ENCODE measurements at places on chromosomes 6 and 20. TPM values are rescaled to one million over a fixed set of nuclear protein-coding genes. Genes with fewer than 3 reads are reported as not detected.

DNA sequence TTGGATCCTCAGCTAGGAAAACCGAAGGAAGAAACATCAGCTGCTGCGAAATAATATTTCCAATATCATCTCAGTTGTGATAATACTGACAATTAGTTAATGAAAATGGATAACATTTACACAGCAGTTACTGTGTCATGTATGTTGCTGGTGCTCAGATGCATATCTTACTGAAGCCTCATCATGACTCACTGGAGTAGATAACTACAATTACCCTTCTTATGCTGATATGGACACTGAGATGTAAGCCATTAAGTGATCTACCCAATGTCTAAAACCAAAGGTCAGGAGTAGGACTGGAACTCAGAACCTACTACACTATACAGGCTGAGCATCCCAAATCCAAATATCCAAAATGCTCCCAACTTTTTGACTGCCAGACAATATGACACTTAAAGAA is 54.7 kb upstream of the LYRM2 start:
- no peak for DNase-seq

IPCEF1 gene
- total RNA-seq, result 4.4 TPM

SPATA25 gene
- 2.5 TPM for total RNA-seq

FAM120B gene
- total RNA-seq, result 42.6 TPM

DNA sequence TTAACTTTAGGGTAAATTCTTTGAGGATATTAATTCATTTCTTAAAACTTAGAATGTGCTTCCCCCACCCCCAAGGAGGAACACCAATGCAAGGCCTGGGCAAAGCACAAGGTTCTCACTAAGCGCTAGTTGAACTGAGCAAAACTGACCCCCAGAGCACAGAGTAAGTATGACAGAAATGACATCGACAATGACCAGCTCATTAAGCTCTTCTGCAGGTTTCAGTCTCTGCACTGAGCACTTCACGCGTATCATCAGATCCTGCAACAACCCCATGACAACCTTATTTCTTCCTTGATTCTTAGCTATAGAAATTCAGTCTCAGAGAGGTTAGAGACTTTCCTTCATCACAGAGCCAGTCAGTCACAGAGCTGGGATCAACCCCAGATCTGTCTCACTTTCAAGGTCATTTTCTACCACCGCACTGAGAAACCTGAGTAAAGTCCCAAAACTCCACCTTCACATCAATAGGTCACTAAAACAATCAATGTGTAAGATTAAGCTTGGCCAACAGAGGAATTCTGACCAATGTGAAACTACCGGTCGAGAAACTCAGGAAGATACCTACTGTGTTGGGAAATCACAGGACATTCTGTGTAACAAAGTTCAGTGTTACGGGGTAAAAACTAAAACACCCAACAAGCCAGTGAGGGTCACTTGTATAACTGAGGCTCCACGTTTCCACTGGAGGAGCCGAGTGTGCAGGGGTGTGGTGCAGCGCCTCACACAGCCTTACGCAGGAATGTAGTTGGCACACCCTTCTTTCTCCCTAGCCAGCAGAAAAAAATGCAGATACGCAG is 129.0 kb upstream of the FOXQ1 start:
- DNase-seq, result no peak

DNA sequence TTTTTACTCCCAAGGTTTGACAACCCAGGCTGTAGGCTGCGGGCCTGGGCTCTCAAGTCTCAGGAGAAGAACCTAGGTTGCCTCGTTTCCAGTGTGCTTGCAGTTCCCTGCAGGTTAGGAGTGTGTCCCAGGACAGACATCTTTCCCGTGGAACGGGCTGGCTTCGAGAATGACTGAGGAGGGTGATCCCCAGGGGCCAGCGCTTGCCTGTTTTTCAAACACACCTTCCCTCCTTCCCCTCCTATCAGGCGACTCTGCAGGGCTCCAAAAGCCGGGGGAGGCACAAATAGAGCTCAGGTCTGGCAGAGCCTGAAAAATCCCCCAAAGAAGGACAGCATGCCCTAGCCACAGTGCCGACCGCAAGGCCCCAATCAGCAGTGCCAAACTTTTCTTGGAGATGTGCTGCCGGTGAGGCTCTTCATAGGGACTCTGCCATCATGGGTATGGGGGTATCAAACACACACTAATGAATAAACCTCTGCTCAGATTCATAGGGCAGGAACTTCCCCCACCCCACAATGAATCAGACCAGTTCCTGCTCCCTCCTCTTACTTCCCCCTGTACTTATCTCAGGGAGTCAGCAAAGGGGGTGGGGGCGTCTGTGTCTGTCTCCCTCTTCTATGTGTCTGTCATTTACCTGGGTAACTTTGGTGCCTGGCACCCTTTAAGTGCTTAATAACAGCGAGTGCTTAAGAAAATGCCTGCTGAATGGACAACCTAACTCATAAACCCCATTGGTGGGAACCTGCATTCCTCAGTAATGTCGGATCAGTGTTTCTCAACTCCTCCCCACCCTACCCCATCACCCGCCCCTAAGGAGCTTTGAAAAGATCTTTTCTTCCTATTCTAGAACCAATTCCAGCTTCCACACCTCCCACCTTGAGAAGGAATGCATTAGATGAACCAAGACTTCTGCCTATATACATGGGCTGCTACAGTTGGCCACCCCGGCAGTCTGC is 1.6 kb downstream of the KCNG1 start:
- DNase-seq, result no peak

FOXP4 gene
- total RNA-seq, result 9.2 TPM

DNA sequence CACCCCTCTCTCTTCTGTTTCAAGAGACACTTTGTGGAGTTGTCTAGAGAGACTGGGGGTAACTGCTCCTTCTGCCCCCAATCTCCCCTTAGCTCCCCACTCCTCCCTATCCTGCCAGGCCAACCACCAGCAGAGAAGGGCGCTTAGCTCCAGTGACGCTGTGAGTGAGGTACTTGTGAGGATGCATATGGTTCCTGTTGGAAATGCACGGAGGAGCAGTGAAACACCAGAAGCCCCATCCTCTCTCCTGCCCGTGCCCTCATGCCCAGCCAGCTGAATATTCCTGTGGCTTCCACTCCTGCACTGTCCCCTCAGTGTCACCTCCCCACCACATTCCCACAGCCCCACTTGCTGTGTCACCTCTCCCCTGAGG is 11.9 kb downstream of the NT5E start:
- no peak for DNase-seq

DNA sequence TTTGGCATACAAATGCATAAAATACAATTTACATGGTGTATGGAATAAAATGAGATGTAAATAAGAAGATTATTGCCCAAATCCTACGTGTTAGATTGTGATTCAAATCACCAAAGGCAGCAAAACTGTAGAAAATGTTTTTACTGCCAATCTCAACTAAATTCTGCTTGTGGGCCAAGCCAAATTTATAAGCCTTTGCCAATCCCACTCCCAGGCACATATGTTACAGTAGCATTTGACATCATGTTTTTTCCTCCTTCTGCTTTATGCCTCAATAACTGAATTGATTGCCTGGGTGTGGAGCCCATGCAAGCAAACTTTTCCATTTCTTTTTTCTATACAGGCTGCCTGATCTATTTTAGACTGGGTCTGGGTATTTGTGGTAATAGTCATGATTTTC is 36.3 kb upstream of the LRRC1 start:
- no peak for DNase-seq

DNA sequence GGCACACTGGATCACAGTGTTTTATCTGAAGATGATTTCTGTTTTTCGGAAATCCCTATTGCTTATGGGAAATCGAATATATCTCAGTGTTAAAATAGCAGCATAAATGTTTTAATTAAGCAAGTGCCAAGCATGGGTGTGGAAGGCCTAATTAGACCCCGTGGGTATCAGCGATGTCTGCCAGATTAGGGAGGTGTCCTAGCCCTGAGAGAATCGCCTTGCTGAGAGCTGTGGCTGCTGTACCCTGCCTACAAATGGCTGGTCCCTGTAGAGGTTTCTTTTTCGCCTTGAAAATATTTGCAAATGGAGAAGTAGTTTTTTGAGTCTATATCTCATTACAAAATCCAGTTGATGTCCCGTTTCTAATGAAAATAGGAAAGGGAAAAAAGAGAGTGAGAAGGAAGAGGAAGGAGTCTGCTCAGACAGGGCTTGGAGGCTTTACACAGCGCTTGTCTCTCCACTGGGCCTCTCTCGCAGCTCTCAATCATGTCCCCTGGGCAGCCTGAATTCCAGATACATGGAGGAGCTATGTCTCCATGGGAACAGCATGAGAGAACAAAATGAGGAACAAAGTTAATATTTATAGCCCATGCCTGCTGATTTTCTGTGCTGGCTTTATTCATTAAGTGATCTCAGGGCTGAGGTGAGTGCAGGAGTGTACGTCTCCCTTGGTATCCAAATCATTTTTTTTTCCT is 35.2 kb upstream of the BCLAF1 start:
- no peak for DNase-seq

TP53TG5 gene
- total RNA-seq, result not detected

ATP9A gene
- 194 TPM for total RNA-seq

GNAS-AS1 gene
- total RNA-seq, result 2.0 TPM

GRCh38 chr20:50038574-50038991 is 55.8 kb downstream of the SNAI1 start:
- DNase-seq, result no peak

SPAG4 gene
- 0.64 TPM for total RNA-seq

- no peak for DNase-seq
Measured at GRCh38 chr6:26217714-26218075, 130.5 kb downstream of the HFE start.

SERAC1 gene
- 23.3 TPM for total RNA-seq

GRCh38 chr6:157438611-157439111 is 57.7 kb downstream of the ZDHHC14 start:
- DNase-seq, result no peak

GRCh38 chr20:4252005-4252404 is 236.6 kb upstream of the RNF24 start:
- no peak for DNase-seq

DNA sequence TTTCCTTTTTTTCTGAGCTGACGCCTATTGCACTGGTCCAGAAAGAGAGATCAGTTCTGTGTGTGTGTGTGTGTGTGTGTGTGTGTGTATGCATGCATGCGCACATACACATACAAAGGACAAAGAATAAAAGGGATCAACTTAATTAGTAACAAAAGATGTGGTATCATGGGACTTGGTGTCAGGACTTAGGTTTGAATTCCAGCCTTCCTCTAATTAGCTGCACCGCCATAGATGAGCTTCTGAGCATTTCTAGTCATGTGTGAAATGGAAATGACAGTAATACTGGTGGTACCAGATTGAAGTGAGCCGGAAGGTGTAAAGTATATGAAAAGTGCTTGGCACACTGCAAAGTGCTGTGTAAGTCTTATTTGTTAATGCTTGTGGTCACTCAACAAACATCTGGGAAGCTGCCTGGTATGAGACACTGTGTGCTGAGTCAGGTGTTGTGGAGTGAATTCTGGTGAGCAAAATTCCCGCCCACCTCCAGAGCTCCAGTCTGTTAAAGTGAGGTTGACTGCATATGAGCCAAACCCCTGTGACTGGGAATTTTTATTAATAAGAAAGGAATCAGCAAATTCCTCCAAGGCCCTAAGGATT is 12.4 kb downstream of the DAAM2 start:
- no peak for DNase-seq

DNA sequence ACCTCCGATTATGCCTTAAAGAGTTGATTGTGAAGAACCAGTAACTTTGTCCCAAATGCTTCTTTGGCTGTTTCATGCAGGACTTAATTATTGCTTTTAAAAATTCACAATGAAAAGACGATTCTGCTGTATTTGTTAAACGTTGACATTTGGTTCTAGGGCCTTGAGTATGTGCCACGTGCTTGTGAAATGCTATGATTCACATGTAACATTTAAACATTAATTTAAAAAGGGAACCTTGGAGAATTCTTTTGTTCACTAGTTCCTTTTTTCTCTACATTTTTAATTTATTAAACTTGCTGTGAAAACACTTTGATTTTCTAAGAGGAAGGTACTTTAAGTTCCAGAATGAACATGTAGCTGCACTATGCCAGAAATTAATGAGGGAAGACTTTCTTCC is 9.5 kb downstream of the GZF1 start:
- no peak for DNase-seq

- no peak for DNase-seq
Measured at GRCh38 chr6:122809001-122809400, 19.9 kb downstream of the SMPDL3A start.

SCRT2 gene
- total RNA-seq, result 2.9 TPM

EIF6 gene
- total RNA-seq, result 39.0 TPM

DNA sequence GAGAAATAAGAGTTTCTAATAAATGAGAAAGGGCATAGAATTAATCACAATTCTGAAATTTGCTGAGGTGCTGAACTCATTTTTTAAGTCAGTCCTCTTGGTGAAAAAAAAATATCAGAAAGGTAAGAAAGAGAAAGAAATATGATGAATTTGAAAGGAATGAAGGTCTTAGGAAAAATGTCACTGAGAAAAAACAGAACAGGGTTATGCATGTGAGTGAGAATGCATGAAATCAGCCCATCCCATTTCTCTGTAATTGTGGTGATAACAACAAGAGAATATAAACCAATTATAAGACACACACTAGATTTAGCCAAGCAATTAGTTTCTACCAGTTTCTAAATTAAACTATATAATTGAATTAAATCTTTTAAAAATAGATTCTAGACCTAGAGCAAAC is 138.9 kb downstream of the TBX18 start:
- no peak for DNase-seq

GRCh38 chr6:12051861-12052368 is 39.8 kb downstream of the HIVEP1 start:
- no peak for DNase-seq

DNA sequence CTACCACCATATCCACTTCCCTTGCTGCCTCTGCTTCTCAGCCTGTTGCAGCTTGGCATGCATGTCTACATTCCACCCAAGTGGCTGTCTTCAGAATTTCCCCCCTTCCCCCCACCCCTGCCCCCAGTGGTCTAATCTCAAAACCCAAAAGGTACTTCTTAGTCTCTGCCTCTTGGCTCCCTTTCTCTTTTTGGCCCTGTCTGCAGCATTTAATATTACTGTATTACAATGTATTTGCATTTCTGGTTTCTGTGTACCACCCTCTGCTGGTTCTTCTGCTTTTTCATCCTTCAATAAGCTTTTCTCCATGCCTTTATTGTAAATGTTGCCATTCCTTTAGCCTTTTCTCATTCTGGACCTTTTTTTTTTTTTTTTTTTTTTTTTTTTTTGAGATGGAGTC is 43.0 kb downstream of the RPRD1B start:
- no peak for DNase-seq

DUSP15 gene
- 6.1 TPM for total RNA-seq

SPATS1 gene
- not detected for total RNA-seq

GRCh38 chr20:15297059-15297875 is 959.9 kb upstream of the FLRT3 start:
- peak; percentile 33 for DNase-seq

GRCh38 chr6:36277946-36278470 is 8.1 kb downstream of the PNPLA1 start:
- DNase-seq, result no peak

GRCh38 chr6:152094992-152095592 is 287.6 kb downstream of the ESR1 start:
- no peak for DNase-seq

Data from cerebellum (tissue), 4 donors.